ENCODE measurements at places on chromosomes 12 and 14.
A peak's percentile ranks its signal among the peaks of the same experiment; 100 is the strongest.

DNA sequence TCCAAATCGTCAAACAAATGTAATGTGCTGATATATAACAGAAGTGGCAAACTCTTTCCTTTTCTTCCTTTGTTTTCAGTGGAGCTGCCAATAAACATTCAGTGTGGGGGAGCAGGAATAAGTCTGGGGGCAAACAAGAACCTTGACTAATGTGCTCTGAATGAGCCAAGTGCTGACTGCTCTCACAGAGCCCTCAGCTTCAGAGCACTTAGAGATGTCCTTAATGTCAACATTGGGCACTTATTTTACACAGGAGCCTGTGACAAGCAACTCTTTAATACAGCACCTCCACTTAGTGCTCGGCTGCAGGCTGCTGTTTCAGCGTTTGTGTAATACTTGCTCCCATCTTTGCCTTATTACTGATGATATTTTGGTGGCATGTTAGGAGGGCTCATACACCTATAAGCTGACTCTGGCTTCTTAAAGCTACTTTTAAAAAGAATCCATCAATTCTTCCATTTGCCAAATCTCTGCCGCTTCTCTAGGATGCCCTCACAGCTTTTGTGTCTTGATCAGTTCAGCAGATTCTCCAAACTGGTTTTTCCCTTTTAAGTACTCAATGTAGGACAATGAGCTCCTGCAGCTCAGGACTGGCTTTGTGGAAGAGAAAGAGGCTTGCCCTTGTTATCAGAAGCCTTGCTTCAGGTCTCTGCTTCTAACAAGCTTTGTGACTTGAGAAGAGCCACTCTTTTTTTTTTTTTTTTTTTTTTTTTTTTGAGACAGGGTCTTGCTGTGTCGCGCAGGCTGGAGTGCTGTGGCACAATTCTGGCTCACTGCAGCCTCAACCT, 206.6 kb downstream of the MON2 start:
- DNase-seq = peak; percentile 48

DNA sequence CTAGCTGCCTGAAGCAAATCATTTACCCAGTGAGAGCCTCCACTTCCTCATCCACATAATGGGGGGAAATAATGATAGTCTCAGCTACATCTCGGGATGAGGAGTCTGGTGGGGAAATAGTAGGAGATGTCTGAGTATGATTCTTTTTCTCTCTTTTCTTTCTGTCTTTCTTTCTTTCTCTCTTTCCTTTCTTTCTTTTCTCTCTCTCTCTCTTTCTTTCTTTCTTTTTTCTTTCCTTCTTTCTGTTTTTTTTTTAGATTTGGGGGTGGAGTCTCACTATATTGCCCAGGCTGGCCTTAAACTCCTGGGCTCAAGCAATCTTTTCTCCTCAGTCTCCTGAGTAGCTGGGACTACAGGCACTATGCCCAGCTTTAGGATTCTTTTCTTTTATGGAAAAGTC, 12.8 kb downstream of the HOXC4 start:
- DNase-seq = no peak

DNA sequence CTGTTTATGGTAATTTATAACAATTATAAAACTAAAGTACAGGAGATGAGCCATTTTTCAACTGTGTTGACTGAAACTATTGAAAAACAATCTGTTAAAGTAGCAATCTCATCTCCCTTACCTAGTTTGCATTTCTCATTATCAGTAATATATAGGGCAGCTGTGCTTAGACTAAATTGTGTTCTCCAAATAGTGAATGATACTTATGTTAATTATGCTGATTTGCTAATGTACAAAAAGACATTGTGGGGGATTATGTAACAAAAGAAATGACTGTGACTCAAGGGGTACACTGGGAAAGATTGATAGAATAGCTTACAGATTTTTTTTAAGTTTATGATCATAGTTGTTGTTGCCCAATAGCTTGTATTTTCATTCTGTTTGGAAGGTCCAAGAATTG, 207.7 kb downstream of the FUT8 start:
- no peak for DNase-seq

- DNase-seq = peak; percentile 58
Observed at GRCh38 chr12:8823565-8824300, 1.3 kb downstream of the A2ML1 start.

- no peak for DNase-seq
Observed at GRCh38 chr12:112275207-112275606, 107.0 kb downstream of the HECTD4 start.

DNA sequence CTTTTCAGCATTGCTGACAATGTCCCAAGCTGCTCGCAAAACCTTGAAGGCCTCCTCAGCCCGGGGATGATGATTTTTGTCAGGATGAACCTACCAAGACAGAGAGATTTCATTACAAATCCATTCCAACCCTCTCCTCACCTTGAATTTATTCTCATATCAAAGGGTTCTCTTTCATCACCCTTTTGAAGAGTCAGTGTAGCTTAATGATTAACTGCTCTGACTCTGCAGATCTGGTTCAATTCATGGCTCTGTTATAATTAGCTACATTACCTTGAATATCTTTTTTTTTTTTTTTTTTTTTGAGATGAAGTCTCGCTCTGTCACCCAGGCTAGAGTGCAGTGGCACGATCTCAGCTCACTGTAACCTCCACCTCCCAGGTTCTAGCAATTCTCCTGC, 5.6 kb downstream of the ORMDL2 start:
- no peak for DNase-seq

DNA sequence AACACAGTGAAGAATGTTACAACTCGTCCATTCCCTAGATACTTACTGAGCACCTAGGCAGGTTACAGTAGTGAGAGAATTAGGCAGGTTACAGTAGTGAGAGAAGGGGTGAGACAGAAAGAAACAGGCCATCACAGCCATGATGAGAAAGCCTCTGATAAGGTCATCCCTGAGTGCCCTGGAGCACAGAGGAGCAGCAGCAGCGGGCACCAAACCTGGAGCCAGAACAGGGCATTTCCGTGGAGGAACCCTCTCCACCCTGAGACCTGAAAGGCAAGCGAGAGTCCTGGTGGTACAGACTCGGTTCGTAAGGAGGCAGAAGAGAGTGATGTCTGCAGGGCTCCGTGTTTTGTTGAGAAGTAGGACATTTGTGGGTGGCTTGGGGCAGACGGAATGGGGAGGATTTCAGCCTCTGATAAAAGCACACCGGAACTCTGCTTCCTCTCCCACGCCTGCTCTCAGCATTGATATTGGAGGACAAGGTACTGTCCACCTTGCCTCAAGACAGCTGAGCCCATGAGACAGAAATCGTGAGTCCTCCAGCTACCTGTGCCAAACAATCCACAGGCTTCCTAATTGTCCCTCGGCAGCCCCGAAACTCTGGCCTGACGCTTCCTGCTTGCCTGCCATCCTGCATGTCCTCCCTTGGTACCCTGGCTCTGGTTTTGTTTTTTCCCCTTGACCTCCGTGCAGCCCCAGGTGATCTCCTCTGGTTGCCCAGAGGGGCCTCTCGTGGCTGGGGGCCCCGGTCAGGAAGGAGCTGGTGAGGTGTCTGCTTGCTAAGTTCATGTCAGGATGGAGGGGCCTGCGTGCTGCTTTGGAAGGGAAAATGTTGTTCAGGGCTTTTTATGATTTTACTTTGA, 136.1 kb downstream of the GCH1 start:
- DNase-seq = no peak

DNA sequence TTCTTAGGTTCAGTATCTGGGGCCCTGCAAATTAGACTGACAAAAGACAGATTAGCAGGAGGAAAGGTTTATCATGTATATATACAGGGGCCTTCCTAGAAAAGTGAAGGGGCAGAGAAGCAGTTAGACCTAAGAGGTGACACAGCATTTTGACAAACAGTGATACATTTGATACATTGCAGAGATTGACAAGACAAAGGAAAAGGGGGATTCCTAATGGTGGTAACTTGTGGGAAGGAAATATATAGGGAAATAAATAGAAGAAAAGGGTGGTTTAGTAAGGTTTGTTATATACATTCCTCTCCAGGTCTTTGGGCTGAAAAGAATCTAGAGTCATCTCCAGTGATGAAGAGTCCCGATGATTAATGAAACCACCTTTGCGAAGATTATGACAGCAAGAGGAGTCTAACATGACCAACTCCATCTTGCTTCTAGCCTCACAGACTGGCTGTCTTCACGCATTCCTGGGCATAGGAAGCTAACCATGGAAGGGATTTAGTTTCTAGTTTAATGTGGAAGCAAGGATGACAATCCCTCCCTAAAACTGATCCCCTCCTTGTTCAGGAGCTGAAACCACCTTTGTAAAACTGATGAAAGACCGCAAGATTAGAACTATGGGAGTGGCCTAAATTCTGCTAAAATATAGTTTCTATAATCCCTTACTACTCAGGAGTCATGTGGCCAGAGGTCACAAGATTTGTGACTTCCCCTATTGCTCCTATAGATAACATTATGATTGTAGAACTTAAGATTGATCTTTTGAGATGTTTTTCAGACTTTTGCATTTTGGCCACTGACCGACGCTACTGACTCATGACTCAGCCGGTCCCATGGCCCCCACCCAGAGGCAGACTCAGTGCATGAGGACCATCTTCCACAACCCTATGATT, 31.1 kb upstream of the CPM start:
- DNase-seq = no peak

- DNase-seq = no peak
Observed at GRCh38 chr14:23582906-23583760, 4.5 kb upstream of the JPH4 start.

DNA sequence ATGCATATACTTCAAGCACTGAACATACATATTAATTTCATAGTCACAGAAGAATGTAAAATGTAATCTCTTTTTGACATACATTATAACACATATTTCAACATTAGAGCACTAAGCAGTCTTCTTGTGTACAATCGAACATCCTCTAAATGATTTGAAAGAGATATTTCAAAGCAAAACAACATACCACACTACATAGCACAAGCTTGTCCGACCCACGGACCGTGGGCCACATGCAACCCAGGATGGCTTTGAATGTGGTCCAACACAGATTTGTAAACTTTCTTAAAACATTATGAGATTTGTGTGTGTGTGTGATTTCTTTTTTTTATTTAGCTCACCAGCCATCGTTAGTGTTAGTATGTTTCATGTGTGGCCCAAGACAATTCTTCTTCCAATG, 7.0 kb downstream of the PRICKLE1 start:
- no peak for DNase-seq

GRCh38 chr14:82872494-82872893, 1338.8 kb upstream of the SEL1L start:
- DNase-seq = no peak

DNA sequence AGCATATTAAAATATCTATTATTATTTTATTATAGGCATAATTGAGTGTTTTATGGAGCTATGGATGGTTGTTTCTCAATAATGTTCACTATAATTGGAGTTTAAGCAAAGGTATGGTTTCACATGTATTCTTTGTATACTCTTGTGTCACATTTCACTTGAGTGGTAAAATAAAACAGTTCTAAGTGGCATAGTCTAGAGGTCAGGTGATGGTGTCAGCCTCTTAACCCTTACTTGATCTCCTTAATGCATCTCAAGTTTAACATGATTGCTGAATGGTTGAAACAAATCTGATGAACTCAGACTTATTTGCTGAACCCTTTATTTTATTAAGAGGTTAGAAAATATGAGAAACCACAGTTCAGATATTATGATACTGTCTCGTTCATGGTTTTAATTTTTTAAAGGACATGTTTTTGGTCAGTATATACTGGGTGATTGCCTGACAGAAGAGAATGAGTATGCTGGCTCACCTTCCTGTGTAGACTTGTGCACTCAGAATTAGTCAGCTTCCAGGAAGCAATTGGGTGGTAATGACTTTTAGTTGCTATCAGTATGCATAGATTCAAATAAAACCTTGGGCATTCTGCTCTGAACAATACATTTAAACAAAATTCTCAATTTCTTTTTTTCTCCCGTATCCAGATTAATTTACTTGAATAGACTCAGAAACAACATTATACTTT, 464.6 kb downstream of the PCNX1 start:
- no peak for DNase-seq

DNA sequence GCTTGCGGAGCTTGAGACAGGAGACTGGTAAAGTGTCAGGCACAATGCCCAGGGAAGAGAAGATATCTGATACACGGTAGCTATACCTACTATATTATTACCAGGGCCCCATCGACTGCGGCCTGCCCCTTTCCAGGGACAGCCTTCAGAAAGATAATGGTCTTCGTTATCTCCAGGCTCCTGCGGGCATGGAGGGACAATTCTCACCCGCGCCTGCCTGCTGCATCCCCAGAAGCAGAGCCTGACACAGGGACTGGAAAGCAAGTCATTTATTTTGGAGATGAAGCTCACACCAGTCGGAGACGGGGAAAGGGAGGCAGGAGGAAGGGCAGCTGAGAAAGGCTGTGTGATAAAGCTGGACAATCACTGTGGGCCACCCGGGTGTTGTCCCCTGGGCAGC, 67.9 kb upstream of the FAM222A start:
- DNase-seq = no peak

DNA sequence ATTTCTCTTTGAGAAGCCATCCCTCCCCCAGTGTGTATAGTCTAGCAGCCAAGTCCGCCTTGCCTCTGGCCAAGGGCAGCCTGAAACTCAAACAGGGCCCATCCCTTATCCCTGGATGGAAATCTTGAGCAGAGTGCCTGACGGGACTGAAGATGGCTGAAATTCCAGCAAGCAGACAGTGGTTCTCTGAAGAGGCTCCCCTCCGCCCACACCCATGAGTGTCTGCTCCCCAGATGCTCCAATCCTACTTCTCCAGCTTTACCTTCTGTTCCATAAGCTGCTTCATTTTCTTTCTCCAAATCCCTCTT, 396.2 kb downstream of the NUAK1 start:
- no peak for DNase-seq

- no peak for DNase-seq
Observed at GRCh38 chr14:97887690-97888089, 1090.5 kb downstream of the VRK1 start.

GRCh38 chr12:105235281-105235731, 668 bp downstream of the APPL2 start:
- no peak for DNase-seq

DNA sequence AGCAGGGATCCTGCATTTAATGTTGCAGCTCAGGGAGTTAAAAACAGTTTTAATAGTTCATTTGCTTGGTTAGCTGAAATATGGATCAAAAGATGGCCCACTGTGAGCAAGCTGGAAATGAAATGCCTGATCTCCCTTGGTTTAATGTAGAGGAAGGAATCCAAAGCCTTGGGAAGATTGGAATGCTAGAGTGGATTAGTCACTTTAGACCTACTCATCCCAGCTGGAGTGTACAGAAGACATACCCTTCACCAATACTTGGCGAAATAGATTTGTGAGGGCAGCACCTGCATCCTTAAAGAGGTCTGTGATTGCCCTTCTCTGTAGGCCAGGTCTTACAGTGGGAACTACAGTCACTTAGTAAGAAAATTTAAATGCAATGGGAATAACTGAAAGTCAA, 58.0 kb upstream of the KRAS start:
- no peak for DNase-seq

DNA sequence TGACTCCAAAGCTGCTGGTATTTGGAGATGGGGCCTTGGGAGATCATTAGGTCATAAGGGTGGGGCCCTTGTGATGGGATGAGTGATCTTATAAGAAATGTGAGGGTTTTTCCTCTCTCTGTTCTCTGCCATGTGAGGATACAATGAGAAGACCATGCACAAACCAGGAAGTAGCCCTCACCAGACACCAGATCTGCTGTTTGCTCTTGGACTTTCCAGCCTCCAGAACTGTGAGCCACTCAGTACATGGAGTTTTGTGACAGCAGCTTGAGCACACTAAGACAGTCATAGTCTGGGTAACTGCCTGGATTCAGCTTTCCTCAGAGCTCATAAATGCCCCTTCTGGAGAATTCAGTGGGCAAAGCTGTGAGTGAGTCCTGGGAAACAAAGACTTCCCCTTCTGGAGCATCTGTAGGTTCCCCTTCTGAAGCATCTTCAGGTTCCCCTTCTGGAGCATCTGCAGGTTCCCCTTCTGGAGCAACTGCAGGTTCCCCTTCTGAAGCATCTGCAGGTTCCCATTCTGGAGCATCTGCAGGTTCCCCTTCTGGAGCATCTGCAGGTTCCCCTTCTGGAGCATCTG, 11.0 kb upstream of the PPP4R3A start:
- no peak for DNase-seq
